ENCODE measurements at places on chromosomes 4 and X.

GRCh38 chr4:159770401-159770800, 667.5 kb downstream of the RAPGEF2 start:
- no peak for DNase-seq

GRCh38 chrX:74372272-74372671, 49.0 kb upstream of the SLC16A2 start:
- DNase-seq = no peak

DNA sequence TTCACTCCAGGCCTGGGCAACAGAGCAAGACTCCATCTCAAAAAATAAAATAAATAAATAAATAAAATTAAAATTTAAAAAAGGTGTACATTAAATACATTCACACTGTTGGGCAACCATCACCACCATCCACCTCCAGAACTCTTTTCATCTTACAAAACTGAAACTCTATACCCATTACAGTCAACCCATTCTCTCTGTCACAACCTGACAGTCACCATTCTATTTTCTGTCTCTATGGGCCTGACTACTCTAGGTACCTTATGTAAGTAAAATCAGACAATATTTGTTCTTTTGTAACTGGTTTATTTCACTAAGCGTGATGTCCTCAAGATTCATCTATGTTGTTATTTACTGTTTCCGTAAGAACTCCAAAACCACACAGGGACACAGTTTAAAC, 59.6 kb downstream of the FRYL start:
- DNase-seq = no peak

- DNase-seq = no peak
These were observed 18.7 kb downstream of the CORIN start for GRCh38 chr4:47819178-47819577.

- DNase-seq = no peak
These were observed 42.2 kb upstream of the PTCHD1 start for GRCh38 chrX:23292354-23292987.

Data from NCI-H1092 treated with DMSO at 0.1 percent for 48 hours (cell line).